ENCODE measurements at places on chromosomes 1 and 21.

GRCh38 chr1:55927702-55928290 lies 651.6 kb downstream of the PLPP3 start:
- no peak for DNase-seq

- DNase-seq = no peak
These were observed 348.2 kb downstream of the HLX start for GRCh38 chr1:221227460-221227859.

DNA sequence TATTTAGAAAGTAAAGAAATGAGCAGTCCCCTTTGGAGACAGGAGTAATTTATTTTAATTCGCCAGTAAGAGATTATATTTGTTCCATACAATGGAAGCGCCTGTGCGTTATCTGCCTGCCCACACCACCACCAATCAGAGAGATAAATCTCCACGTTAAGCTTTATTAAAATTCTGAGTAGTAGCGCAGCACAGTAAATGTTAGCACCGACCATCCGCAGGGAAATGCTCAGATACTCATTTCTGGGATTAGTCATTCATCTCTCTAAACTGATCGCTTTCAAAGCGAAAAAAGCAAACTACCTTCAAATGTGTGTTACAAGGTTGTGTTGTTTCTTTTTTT lies 1.2 kb downstream of the ETS2 start:
- no peak for DNase-seq

GRCh38 chr1:8598060-8598724 lies 219.2 kb downstream of the RERE start:
- DNase-seq = no peak

- DNase-seq = no peak
These were observed 118.7 kb downstream of the IER5 start for GRCh38 chr1:181206979-181207790.

DNA sequence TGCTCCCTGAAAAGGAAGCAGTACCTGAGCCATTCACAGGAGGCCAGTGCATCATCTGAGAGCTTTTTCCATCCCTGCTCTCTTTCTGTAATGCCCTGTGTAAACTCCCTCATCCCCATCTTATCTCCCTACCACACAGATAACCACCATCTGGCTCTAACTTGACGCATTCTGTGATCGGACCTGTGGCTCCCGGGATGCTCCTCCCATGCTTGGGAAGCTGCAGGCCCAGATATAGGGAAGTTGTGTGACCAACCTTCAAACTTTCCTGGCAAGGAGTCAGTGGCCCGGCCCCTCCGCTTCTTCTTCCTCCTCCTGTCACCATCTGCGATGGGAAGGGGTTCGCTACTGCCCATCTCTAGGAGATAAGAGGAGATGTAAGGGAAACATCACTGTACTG lies 21.1 kb downstream of the MKNK1 start:
- no peak for DNase-seq

DNA sequence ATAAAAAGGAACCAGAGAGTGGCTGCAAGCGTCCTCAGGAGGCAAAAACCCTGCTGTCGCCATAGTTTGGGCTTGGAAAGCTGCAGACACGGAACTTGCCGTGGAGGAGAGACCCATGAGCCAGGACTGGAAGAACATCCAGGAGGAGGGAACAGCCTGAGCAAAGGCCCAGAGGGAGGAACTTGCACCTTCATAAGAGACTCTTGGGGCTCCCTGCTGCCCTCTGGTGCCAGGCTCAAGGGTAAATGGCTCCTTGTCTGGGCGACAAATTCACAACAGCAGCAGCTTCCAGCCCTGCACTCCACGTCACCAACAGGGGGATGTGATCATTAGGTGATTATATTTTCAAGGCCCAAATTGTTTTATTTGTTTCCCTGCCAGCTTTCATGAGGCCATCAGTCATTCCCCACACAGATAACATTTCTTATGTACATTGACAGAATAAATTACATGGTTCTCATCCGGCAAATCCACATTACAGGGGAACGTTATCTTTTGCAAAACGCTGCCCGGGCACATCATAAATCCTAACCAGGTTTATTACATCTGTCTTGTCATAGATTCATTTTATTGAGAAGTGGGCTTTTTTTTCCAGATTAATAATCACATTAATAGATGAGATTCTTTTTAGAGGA lies 143.0 kb upstream of the GRIK3 start:
- peak; percentile 37 for DNase-seq

GRCh38 chr21:32329776-32330175 lies 31.1 kb downstream of the MRAP start:
- DNase-seq = no peak

DNA sequence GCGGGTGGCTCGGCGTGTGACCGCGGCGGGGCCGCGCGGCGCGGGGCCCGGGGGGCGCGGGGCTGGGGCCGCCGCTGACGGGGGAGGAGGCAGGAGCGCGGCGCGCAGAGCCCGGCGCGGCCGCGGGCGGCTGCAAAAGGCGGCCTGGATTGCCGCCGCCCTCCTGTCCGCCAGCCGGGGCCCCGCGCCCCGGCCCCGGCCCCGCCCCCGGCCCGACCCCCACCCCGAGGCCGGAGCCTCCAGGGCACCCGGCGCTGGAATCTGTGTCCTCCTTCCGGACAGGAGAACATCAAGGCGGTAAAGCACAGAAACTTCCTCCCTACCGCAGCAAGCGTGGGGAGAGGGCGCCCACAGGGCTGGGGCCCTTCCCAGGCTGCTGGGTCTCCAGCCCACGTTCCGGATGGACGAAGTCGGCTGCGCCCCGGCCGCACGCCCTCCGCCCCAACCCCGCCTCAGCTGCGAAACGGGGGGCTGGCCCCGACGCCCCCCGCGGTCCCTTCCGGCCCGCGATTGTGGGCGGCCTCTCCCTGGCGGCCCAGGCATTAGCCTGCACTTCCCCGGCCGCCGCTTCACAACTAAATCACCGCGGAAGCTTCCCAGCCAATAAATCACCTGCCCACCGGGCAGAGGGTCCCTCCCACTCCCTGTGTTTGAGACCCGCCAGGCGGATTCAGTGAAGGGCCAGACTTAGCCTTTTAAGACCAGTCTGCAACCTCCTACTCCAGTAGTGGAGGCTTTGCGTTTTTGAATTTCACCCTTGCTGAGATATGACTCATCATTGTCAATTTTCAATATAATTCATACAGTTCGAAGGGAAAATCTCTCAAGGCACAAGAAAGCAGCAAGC lies 106.0 kb downstream of the SLC45A1 start:
- DNase-seq = no peak

GRCh38 chr1:34212673-34213072 lies 36.0 kb downstream of the C1orf94 start:
- no peak for DNase-seq

GRCh38 chr1:212655668-212656440 lies 43.8 kb downstream of the BATF3 start:
- DNase-seq = no peak

DNA sequence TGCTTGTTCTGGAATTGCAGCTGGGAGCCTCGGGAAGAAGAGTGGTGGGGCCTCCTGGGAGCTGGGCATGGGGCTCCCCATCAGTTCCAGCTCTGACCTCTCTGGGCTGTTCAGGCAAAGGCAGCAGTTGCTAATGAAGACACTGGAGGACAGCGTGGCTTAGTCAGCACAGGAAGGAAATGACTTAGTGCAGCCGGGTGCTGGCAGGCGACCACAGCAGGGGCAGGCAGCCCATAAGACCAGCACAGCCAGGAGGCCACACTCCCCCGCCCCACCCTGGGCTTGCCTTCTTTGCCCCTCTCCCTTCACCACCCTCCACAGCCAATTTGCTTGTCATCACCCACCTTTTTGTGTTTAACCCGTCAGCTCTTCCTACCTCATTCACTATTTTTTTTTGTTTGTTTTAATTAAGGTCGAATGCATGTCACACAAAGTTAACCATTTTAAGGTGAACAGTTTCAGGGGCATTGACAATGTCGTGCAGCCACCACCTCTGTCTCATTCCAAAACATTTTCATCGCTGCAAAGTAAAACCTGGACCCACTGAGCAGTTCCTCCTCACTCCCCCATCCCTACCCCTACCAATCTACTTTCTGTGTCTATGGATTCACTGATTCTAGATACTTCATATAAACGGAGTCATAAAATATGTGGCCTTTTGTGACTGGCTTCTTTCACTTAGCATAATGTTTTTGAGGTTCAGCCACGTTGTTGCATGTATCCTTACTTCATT lies 10.9 kb downstream of the OLIG2 start:
- no peak for DNase-seq

DNA sequence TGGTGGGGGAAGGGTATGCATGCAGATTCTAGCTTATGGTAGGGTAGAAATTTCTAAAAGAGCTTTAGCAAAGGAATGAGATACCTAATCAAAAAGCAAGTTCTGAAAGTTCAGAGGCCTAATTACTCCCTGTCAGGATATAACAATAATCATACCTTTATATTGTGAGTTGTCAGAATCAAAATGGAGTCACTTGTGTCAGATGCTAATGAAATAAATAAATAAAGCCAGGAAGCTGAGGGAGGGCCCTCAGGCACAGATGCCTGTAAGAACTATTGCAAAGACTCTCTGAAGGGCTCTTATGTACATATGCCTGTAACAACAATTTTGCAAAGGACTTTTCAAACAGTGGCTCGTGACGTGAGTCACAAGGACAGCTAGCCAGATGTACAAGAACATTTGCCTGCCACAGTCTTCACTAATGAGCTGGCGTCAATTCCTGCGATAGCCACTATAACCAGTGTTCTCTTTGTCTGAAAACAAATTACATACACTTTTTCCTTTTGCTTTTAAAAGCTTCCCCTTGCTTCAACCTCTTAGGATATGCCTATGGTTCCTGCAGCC lies 27.4 kb upstream of the DNASE2B start:
- no peak for DNase-seq

DNA sequence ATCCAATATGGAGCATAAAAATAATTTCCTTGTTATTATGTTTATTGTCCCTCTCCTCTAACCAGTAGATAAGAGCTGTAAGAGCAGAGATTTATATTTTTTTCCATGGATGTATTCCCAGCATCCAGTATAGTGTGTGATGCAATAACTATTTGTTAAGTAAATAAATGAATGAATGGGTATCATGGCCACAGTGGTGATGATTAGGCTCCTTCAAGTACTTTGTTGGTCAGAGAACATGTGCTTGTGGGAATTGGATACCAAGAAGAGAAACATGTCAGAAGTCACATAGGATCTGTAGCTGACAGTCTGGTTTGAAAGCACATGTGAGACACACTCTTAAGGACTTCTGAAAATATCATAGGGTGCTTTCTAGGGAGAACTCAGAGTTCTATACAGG lies 588.5 kb downstream of the AGBL4 start:
- no peak for DNase-seq

DNA sequence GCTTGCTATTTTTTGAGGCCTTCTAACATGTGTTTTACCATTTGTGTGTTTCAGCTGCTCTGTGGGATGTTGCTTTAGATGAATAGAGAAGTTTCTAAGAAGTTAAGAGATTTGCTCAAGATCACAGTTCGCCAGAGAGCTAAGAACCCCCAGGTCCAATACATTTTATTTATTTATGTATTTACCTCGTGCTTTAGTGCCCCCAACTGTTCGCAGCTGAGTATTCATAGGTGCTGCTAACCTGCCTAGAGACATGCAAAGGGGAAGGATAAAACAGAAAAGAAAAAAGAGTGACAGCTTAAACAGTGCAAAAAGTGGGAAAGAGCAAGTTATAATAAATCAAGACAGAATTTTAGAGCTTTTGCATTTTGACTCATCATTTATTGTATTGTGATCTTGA lies 31.1 kb downstream of the NFYC start:
- DNase-seq = no peak

DNA sequence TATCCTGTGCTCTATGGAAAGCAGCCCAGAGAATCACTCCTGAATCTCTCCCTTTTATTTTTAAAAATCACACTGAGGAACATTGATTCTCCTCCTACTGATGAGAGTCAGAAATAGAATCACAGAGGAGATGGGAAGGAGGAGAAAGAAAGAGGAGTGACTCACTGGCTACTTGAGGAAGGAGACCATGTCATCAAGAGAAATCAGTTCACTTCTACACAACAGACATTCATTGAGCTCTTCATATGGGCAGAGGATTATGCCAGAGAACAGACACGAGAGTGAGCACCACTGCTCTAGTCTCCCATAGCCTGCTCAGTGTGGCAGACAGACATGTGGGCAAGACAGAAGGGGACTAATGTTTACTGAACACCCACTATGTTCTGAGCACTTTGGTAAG lies 44.2 kb downstream of the RAB3B start:
- no peak for DNase-seq

DNA sequence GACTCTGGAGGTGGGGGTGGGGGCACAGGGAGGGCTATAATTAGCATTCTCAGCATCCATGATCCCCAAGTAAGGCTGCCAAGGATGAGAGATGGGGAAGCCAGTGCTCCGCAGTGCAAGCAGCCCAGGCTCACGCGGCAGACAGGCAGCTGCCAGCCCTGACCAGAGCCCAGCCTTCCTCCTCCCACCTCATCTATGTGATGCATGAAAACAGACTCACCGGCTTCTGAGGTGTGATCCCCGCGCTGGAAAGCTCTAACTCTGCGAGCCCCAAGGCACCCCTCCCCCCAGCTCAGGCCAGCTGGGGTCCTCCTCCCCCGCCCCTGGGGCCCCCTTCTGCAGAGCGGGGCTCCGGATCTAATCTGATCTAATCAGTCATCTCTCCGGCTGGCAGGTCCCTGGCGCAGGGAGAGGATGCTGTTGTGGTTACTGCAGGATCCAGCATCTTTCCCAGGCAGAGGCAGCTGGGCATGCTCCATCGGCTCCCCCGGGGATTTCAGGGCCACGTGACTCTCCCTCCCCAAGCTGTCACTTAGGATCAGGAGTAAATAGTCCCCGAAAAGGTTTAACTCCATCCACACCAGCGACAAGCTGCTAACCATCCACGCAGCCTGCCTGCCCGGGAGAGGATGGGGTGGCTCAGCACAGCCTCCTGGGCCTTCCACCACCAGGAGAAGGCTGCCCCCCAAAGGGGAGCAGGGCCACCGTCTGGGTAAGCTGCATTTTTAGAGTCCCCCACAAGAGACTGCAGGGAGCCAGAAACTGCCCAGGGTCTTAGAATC lies at the start of gene PLEKHA6:
PLEKHA6 (minus strand) TSS at position 456 of the 782 bp plus-strand sequence. CDS start 86,202 bp downstream, outside the sequence.
- peak; percentile 95 for DNase-seq

- peak; percentile 65 for DNase-seq
These were observed 629.5 kb downstream of the LMO4 start for GRCh38 chr1:87958201-87958600.

GRCh38 chr1:10961300-10961833 lies 51.1 kb upstream of the TARDBP start:
- no peak for DNase-seq

GRCh38 chr1:33424205-33424604 lies 6.7 kb downstream of the PHC2 start:
- no peak for DNase-seq

- no peak for DNase-seq
These were observed 186.7 kb downstream of the TOMM20 start for GRCh38 chr1:234942012-234942332.

DNA sequence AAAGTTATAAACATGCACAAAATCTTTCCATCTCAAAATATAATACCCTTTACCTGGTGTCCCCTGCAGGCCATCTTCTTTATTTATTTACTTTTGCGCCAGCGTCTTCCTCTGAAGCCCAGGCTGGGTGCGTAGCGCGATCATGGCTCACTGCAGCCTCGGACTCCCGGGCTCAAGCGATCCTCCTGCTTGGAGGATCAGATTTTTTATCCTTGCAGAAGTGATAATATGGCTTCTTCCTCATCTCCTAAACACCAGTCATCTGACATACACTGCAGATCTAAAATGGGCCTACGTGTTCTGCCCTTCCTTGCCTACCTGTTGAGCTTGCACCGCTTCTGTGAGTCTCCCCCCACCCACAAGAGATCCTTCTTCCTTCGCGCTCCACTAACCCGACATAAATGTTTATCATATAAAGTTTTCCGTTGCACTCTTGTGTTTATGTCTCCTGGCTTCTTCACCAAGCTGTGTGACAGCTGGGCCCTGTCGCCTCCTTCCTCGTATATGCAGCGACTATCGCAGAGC lies 506 bp upstream of the SRP9 start:
- no peak for DNase-seq
